Epithelial cell of umbilical artery (primary cell): ENCODE measurements at places on chromosomes 12 and 14. TPM values are rescaled to one million over a fixed set of nuclear protein-coding genes. Genes with fewer than 3 reads are reported as not detected.

PRIMA1 gene
- total RNA-seq = not detected in 2 replicates

TMPRSS12 gene
- not detected in 2 replicates for total RNA-seq

DPF3 gene
- total RNA-seq = 2.3 and 3.3 TPM in 2 replicates

VWF gene
- 531 and 644 TPM in 2 replicates for total RNA-seq

KCNK10 gene
- not detected in 2 replicates for total RNA-seq

FUT8 gene
- 36.7 and 53.3 TPM in 2 replicates for total RNA-seq

GPR65 gene
- 0.32 TPM in 1 of 2 replicates, not detected in the other for total RNA-seq

KCNC2 gene
- not detected in 2 replicates for total RNA-seq

CCDC38 gene
- not detected in 2 replicates for total RNA-seq

C12orf60 gene
- total RNA-seq = 0.91 and 0.97 TPM in 2 replicates

SRRM4 gene
- not detected in 2 replicates for total RNA-seq

NELL2 gene
- under 0.01 TPM in 1 of 2 replicates, not detected in the other for total RNA-seq

SMAGP gene
- total RNA-seq = 6.2 and 7.4 TPM in 2 replicates

FAM181A gene
- total RNA-seq = not detected in 2 replicates

CCDC177 gene
- total RNA-seq = not detected in 2 replicates

SIRT4 gene
- 1.3 and 2.6 TPM in 2 replicates for total RNA-seq

BAG5 gene
- 37.7 and 39.3 TPM in 2 replicates for total RNA-seq

KRT79 gene
- total RNA-seq = under 0.01 TPM in 1 of 2 replicates, not detected in the other

CLEC6A gene
- total RNA-seq = not detected in 2 replicates

HCAR3 gene
- not detected in 2 replicates for total RNA-seq

KRT77 gene
- not detected in 2 replicates for total RNA-seq

ASPG gene
- total RNA-seq = not detected in 2 replicates

ARHGDIB gene
- 199 and 403 TPM in 2 replicates for total RNA-seq

ERC1 gene
- 22.4 and 52.9 TPM in 2 replicates for total RNA-seq

OGFOD2 gene
- 8.8 and 11.4 TPM in 2 replicates for total RNA-seq
